ENCODE measurements at places on chromosomes 3 and 15.

- no peak for DNase-seq
Observed at GRCh38 chr3:155079746-155080487, at the start of gene MME. Gene MME, plus strand, starts transcription at chr3:155080319. Its CDS starts 3,849 bp downstream, at chr3:155084168.

DNA sequence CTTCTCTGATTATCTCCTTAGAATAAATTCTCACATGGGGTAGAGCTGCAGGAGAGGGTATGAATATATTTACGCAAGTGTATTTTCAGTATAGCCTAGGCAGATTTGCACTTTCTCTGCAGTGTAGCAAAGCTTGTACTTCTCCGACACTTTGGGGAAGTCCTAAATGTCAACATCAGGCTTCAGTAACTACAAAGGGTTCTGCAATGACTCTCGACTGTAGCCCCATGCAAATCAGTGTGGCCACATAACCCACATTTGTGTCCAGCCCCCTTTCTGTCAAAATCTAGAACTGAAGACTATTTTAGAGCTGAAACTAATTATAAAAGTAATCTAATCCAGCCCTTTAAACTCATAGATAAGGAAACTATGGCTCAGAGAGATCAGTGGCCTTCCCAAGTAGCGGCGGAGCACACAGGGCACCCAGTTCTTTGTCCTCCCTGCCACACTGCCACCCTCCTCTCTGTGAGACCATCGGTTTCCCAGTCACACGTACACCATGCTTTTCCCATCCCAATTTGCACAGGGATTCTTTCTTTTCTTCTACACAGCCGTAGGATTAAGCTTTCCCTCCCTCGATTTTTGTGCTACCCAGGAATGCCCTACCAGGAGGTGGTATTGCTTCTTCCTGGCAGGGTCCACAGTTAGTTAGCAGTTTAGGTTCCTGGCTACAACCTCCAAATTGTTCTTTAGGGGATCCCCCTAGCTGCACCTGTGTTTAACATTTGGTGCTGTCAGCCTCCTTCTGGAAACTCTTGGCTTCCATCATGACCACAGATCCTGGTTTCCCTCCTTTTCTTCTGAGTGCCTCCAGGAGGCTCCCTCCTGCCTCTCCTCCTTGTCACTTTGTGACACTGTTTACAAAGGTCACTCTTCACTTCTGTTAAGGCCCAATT, 22.9 kb downstream of the MRAS start:
- peak; percentile 52 for DNase-seq

GRCh38 chr3:73365756-73366397, 258.9 kb downstream of the PDZRN3 start:
- no peak for DNase-seq

DNA sequence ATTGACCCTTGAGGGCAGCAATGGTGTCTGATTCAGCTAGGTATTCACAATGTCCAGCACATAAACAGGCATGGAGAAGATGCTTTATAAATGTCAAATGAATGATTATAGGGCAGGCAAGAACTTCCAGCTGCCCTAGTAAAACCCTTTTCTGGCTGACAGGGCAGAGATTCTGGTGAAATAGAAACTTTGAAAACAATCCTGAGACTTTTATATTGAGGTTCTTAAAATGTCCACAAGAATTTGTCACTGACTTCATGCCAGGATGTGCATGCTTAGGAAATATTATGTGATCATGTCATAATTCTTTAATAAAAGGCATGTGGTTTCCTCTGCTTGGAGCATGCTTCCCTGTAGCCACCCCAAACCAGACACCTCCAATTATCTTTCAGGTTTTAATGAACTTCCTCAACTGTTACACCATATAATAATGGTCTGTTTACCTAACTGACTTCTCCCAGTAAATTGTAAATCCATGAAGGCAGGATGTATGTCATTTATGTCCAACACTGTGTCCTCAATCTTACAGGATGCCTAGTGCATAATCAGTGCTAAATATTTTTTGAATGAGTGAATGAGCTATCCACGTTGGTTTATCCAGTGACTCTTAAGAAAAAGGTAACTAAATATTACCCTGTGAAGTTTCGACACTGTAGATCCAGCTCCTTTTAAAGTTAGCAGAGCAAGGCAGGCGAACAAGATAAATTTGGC, 43.4 kb upstream of the CLRN1 start:
- no peak for DNase-seq

- no peak for DNase-seq
Observed at GRCh38 chr3:153180860-153181372, 18.9 kb downstream of the RAP2B start.

GRCh38 chr3:39143051-39143885, 10.1 kb downstream of the CSRNP1 start:
- DNase-seq: no peak

GRCh38 chr15:55279746-55280351, 9.8 kb downstream of the RAB27A start:
- no peak for DNase-seq

GRCh38 chr15:66040211-66040892, 171.1 kb downstream of the RAB11A start:
- DNase-seq: no peak

- no peak for DNase-seq
Observed at GRCh38 chr3:122962149-122962548, 65.4 kb downstream of the SEMA5B start.

- no peak for DNase-seq
Observed at GRCh38 chr3:42613462-42613861, 13.0 kb downstream of the NKTR start.

GRCh38 chr3:150225986-150226385, 182.1 kb upstream of the TSC22D2 start:
- no peak for DNase-seq
